ENCODE measurements at places on chromosomes 7 and 10.
A peak's percentile ranks its signal among the peaks of the same experiment; 100 is the strongest.

GRCh38 chr7:70306173-70306572 lies 707.9 kb downstream of the AUTS2 start:
- no peak for DNase-seq

- DNase-seq = no peak
Measured at GRCh38 chr10:91653219-91653870, 20.5 kb upstream of the PPP1R3C start.

- no peak for DNase-seq
Measured at GRCh38 chr10:114649217-114649903, 8.7 kb downstream of the ABLIM1 start.

DNA sequence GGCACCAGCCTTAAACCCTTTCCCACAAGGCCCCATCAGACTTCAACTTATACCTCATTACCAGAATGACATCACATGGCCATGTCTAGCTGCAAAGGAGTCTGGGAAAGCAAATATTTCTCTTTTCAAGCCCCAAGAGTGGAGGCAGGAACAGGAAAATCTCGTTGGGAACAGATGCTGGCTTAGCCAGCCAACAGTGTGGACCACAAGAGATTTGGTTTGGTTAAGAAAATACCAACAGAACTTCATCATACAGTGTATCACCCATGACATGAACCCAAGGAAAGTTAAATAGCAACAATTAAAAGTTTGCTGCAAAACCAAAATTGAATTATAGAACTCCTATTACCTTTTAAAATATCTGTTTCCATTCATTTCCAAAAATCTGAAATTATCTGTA lies 2.2 kb upstream of the MET start:
- DNase-seq = no peak

GRCh38 chr10:122553341-122553740 lies 7.2 kb upstream of the DMBT1 start:
- no peak for DNase-seq

DNA sequence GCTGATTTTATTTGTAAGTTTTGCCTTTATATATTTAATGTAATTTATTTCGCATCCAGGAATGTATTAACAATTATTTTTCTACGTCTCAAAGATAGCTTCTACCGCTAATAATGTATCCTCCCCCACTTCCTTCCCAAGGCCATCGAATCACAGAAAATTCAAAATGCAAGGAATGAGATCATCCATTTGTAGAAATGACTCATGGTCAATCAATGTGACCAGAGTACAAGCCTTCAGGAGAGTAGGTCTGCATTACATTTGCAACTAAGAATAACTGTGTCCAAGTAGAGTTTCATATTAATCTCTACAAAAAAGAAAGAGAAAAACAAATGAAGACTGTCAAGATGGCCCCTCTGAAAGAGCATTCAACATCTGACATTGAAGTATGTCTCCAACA lies 205.9 kb upstream of the PHF14 start:
- no peak for DNase-seq

DNA sequence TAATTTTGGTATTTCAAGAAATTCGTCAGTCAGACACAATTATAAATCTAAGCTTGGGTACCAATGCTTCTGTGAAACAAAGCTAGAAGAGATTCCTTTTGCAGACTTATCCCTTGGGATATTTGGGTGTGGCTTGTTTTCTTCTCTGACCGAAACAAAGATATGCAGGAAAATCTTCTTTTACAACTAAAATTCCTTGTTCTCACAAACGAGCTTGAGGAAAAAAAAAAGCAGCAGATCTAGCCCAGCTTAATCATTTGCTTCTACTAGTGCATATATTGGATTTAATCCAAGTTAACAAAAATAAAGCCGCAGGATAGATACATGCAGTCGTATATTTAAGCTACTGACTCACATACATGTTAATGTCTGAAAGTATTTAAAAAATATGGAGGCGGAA lies 104.2 kb downstream of the PRTFDC1 start:
- no peak for DNase-seq

- DNase-seq = no peak
Measured at GRCh38 chr10:113381981-113382509, 170.8 kb upstream of the HABP2 start.

DNA sequence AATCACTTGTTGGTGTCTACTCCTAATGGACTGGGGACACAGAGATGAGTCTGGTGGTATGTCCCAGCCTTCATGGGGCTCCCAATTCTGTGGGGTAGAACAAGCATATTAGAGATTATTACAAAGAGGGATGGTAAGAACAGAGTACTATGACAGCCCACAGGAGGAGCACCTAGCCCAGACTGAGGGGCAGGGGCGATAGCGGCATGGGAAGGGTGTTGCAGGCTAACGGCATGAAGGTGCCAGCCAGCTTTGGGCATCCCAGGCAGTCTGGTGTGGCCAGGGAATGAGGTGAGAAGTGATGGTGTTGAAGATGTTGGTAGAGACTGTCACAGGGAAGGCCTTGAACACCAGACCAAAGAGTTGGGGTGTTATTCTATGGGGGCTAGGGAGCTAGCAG lies 280.0 kb downstream of the RPS24 start:
- no peak for DNase-seq

GRCh38 chr10:92575961-92576360 lies 2.1 kb upstream of the IDE start:
- no peak for DNase-seq

GRCh38 chr10:11154333-11154732 lies 136.7 kb downstream of the CELF2 start:
- DNase-seq = no peak

DNA sequence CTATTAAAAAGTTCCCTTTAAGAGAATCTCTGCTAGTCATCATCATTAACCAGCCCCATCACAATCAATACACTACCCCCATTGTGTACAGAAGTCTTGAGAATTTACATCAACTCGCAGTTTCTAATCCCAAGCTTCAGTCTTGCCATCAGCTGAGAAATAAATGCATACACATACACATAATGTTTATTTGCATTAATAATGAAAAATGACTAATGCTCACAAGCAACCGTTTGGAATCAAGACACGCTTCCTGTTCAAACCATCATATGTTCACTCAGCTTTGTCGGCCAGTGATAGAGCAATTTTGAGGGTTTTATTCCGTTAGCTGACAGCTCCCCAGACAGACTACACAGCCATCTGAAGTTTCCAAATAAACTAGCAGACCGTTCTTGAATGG lies 287.1 kb downstream of the SFMBT2 start:
- no peak for DNase-seq

DNA sequence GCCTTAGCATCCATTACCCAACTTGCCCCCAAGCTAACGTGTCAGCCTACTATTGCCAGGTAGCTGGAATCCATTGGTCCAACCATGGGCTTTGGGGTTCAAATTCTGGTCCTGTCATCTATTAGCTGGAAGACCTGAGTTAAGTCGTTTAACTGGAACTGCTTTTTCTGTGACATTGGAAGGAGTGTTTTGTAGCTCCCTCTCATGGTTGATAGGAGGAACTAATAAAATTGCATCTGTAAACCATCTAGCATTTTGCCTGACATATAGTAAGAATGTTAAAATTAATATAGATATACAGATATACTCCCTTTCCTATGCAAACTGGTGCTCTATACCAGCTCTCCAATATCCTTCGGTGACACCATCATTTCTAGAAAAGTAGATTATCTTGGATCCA lies 23.8 kb upstream of the SLF2 start:
- no peak for DNase-seq

GRCh38 chr7:130804220-130804619 lies 70.2 kb upstream of the KLF14 start:
- no peak for DNase-seq

DNA sequence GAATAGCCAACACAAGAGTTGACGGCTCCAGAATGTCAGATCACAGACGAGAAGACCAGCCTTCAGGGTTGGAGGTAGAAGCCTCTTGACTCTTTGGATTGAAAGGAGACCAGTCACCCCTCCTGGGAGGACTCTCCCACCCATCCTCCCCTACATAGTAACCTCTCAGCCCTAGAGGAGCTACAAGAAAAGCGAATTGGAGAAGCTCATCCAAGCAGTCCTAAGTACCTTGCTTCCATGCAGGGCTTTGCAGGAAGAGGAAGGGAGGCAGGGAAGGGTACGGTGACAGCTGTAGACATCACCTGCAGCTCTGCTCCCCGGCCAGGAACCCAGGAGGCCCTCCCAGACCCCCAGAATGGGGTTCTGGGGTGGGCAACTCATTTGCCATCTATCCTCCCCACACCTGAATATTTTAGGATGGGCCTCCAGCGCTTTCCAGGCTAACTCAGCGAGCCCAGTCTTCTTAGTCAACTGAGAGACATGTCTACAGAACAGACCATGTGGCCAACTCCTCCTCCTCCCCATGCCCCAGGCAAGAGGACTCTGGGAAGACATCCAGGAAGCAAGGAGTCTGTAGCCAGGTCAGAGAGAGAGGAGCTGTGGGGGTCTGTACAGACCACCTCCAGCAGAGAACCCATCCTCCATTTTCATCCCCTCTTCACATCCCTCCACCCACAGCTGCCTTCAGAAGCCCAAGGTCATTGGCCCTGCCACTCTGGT lies 55.6 kb upstream of the LBX1 start:
- no peak for DNase-seq

GRCh38 chr7:99669782-99670181 lies 10.0 kb downstream of the CYP3A5 start:
- no peak for DNase-seq

DNA sequence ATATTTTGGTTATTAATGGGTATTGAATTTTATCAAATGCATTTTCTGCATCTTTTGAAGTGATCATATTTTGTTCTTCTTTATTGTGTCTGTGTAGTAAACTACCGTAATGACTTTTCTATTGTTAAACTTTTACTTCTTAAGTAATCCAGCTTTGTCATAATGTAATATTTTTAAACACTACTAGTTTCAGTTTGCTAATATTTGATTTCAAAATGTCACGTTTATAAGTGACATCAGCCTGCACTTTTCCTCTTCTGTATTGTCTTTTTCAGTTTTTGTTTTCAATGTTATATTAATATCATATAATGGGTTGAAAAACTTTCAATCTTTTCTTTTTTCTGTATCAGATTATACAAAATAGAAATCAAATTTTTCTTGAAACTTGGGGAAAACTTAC lies 71.6 kb upstream of the ANKRD1 start:
- DNase-seq = no peak

GRCh38 chr7:134474828-134475227 lies 15.9 kb upstream of the AKR1B1 start:
- no peak for DNase-seq

DNA sequence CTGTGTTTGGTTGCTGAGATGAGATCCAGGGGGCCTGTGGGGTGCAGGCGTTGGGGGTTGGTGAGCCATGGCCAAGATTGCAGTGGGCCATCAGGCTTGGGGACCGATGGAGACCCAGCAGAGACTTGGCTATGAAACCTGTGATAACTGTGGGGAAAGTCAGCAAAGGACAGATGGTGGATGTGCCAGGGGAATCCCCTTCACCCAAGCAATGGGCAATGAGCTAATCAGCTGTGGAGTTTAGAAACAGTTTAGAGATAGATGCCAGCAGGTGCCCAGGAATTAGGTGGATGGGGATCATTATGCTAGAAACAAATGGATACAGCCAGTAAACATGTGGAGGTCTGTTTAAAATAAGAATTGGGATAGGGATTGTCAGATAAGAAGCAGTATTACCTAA lies 151.4 kb upstream of the FERD3L start:
- DNase-seq = no peak

GRCh38 chr10:58704671-58705141 lies 192.0 kb downstream of the BICC1 start:
- no peak for DNase-seq

GRCh38 chr7:17506095-17506494 lies 207.6 kb downstream of the AHR start:
- no peak for DNase-seq

- no peak for DNase-seq
Measured at GRCh38 chr10:102795453-102796406, 41.5 kb downstream of the CYP17A1 start.

- DNase-seq = no peak
Measured at GRCh38 chr10:13877154-13877909, 290.6 kb downstream of the PRPF18 start.

- no peak for DNase-seq
Measured at GRCh38 chr7:69374044-69374425, 224.2 kb upstream of the AUTS2 start.

DNA sequence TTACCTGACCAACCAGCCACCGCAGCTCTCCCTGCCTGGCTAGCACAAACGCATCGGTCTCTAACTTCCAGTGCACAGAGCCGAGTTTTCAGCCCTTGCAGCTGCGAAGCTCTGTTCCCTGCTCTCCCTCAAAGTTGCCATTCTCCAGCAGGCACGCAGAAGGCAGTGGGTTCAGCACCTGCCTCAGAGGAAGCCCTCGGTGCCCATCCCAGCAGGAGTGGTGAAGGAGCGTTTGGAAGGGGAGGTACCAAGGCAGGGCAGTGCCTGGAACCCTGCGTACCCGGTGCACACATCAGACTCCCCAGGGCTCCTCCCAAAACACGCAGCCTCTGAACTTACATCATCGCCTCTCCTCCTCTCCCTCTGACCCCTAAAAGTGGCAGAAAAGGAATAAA lies 1.7 kb upstream of the STK32C start:
- no peak for DNase-seq

DNA sequence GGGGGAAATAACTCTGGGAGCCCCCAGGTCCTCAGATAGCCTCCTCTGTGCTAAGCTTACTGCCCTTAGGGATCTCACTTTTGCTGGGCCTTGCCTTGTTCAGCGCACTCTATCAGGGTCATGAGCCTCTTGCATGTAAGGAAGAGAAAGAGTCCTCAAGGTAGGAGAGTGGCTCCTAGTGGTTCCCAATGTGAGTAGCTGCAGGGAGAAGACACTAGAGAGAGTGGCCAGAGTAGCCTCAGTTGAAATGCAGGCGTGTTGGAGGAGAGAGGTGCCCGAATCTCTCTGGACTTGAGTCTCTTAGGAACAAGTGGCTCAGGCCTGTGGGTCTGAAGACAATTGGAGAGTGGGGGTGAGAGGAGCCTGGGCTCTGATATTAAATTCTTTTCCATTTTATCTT lies 94.3 kb upstream of the SORCS3 start:
- DNase-seq = no peak

- peak; percentile 51 for DNase-seq
Measured at GRCh38 chr7:40827222-40828085, 692.6 kb downstream of the SUGCT start.

GRCh38 chr7:5320802-5321396 lies 38.2 kb downstream of the SLC29A4 start:
- no peak for DNase-seq

- no peak for DNase-seq
Measured at GRCh38 chr7:73395538-73396503, 37.8 kb upstream of the FZD9 start.

DNA sequence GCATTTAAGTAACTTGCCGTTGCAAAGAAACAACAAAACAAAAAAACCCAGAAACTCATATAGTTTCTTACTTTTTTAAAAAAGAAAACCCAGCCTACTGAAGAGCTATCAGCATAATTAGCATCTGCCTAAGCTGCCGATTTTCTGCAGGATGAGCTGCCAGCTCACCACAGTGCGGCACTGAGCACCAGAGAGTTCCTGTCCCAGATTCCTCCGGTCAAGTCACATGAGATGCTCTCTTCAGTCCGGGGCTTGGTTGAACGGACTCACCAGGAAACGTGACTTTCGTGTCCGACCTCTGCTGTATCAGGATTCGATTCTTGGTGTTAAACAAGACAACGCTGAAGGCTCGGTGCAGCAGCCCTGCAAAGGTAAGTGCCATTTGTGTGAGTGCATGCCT lies 3.2 kb downstream of the IDI2 start:
- DNase-seq = no peak

Data from GOT3 (cell line).